ENCODE measurements at places on chromosomes 2 and 18. TPM values are rescaled to one million over a fixed set of nuclear protein-coding genes. Genes with fewer than 3 reads are reported as not detected.

The AFF3 gene
- polyA plus RNA-seq = 0.27 TPM

The SMYD1 gene
- polyA plus RNA-seq = 0.06 TPM

The DYNAP gene
- 1.1 TPM for polyA plus RNA-seq

The KCNG2 gene
- 0.71 TPM for polyA plus RNA-seq

DNA sequence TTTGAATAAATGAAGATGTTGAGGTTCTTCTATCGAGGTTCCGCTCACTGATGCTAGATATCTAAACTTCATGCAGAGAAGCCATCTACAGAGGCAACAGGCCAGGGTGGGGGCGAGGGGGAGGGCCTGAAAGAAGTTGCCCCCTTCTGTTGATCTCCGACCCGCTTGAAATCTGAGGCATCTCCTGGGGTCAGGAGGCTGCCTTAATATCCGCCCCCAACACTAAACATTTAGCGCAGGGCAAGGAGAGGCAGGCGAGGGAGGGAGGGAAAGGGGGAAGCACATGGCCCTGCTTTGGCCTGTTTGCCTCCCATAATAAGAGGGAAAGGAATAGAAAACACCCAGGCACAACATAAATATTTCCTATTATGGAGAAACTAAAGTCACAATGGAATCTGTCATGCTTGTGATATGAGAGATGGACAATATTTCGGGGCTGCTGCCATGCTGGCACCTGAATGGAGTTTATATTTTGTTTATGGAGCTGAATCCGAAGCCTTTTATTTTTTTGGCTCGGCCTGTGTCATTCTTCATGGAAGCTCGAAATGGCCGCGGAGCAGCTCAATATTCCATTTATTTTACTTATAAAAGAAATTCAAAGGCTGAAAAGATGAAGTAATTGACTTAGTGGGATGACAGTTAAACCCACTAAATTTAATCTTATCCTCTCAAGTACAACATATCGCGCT, 221.1 kb downstream of the INSIG2 start:
- no peak for DNase-seq

- DNase-seq = no peak
Measured at GRCh38 chr18:74289137-74289536, 2.6 kb downstream of the CYB5A start.

DNA sequence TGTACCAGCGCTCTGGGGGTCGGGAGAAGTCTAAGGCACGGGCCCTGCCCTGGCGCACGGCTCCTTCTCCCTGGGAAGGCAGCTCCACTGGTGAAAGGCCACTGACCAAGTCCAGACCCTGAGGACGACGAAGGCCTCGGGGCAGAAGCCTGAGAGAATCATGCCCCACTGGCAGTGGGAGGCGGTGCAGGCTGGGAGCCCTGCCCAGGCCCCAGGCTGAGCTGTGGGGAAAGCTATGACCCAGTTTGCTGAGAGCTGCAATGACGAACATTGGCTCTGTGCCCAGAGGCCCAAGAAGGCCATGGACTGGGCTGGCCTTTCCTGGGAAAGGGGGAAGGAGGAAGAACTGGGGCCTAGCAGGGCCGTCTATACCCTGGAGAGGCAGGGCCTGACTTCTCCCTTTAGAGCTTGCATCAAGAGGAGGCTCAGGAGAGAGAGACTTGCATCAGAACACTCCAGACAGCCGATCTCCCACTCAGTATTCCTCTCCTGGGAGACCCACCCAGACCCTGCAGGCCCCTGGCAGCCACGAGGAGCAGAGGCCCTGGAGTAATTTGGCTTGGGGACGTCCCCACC, 32.9 kb downstream of the HS1BP3 start:
- no peak for DNase-seq

DNA sequence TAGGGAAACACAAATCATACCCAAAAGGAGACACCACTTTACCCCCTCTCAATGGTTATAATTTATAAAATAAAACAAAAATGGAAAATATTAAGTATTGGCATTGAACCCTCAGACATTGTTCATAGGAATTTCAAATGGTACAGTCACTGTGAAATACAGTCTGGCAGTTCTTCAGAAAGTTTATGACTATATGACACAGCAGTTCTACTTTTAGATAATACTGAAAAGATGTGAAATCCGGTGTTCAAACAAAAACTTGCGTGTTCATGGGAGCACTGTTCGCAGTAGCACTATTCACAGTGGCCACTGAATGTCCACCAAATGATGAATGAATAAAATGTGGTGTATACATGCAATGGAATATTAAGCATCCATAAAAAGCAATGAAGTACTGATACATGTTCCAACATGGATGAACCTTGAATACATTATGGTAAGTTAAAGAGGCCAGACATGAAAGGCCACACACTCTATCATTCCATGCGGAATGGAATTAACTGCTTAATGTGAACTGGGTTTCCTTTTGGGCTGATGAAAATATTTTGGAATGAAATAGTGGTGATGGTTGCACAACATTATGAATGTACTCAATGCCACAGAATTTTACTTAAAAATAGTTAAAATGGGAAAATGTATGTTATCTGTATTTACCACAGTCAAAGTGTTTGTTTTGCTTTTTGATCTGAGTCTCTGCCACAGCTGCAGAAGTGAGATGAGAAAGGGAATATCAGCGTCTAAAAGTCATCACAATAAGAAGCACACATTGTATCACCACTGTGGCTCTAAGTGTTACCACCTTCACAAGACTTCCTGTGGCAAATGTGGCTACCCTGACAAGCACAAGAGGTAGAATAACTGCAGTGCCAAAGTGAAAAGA, 864.6 kb downstream of the SUCLG1 start:
- DNase-seq = no peak

DNA sequence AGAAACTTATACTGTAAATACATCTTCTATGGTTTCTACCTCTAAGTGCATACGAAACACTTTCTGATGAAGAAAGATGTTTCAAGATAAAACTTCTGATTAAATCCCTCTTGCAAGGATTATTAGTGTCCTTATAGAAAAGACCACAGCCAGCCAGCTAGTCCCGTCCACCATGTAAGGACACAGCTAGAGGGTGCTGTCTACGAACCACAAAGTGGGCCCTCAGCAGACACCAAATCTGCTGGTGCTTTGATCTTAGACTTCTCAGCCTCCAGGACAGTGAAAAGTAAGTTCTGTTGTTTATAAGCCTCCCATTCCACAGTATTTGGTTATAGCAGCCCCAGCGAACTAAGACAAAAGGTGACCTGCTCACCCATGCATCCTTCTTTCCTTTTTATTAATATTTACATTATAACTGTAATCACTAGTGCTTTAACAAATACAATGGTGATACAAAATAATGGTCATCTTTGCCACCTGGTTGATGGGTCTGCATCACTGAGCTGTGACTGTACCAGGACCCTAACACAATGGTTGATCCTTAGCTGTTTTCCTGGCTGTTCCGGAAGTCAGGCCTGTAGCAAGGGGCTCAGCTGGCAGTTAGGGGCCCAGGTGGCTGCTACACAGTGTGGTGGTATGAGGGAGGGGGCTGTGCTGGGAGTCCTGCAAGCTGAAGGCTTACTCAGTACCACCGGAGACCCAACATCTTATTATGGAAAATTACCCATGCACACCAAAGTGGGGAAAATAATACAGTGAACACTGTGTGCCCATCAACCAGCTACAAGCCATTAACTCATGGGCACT, 108.5 kb upstream of the SMAD7 start:
- no peak for DNase-seq

GRCh38 chr18:52334307-52334706, 5.7 kb upstream of the DCC start:
- DNase-seq = no peak

DNA sequence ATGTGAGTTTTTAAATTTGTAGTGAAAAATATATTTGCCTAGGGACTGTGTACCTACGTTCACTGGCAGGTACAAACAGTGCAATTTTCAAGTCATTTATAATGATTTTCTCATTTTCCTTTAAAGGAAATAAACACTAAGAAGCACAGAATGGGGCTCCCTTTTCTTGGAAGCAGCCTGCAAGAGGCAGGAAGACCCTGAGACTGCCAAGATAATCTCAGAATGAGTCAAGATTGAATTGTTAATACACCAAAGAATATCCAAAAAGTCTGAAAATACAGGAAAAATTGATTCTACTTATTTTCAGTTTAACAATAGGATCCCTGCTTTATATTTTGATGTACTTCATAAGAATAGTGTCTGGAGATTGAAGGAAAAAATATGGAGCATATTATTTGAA, 331.2 kb downstream of the CTNNA2 start:
- DNase-seq = no peak

DNA sequence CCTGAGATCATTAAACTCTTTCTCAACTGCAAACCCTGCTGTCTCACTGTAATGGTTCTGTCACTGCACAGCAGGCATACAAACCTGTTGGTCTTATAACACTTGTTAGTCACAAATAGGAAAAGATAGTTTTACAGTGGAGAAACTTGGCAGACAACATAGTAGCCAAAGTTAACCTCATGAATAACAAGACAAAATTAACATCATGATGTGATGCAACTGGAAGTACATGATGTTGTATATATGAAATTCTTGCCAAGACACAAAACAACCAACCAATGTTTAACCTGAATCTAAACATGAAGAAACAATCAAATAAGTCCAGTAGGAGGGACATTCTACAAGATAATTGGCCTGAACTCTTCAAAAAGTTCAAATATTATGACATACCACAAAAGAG, 189.3 kb downstream of the RNF152 start:
- no peak for DNase-seq

- no peak for DNase-seq
Measured at GRCh38 chr18:3405713-3406112, 44.3 kb upstream of the TGIF1 start.

GRCh38 chr2:18436503-18437005, 123.9 kb downstream of the RDH14 start:
- DNase-seq = no peak

DNA sequence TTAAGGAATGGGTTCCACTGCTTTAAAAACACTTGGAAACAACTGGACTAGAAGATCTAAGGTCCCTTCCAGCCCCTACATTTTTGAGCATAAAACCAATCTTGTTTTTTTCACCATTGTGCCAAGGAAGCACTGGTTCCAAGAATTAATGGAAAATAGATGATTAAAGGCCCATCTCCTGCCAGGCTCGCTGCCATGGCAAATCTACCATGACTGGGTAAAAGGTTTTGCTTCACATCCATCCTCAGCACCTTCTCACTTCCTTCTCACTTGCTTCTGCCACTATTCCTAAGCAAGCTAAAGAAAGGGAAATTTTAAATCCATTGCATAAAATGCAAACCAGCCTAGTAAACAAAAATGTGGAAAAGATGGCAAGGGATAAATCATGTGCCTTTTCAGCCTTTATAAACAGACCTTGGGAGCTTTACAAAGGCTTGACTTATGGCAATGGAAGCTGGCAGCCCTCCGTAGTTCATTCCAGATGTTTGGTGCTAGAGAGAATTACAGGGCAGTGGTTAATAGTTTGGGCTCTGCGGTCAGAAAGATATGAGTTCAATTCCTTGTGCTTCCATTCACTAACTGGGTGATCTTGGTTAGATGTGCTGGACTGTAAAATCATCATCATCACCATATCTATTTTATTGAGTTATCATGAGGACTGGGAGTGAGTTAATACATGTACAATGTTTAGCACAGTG, 27.0 kb upstream of the ST3GAL5 start:
- no peak for DNase-seq

Data from H1 (cell line).